Frontal cortex (tissue), 4 donors: ENCODE measurements at places on chromosomes 7 and 10. TPM values are rescaled to one million over a fixed set of nuclear protein-coding genes. Genes with fewer than 3 reads are reported as not detected.

DNA sequence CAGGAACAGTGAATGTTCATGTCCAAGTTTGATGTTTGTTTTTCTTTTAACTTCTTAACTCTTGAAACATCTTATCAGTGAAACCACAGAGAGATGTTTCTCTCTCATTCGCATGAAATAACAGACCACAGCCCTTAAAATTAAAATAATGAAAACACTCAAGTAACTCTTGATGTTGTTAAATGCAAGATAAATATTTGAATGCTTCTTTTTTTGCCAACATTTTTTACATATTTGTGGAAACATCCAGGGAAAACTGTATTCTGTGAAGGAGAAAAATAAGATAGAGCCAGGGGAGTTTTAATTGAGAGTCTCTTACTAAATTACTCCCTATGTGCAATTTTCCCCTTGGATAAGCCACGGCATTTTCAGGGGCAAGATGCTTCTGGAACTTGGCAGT is 361.8 kb upstream of the MGMT start:
- DNase-seq, result no peak

DNA sequence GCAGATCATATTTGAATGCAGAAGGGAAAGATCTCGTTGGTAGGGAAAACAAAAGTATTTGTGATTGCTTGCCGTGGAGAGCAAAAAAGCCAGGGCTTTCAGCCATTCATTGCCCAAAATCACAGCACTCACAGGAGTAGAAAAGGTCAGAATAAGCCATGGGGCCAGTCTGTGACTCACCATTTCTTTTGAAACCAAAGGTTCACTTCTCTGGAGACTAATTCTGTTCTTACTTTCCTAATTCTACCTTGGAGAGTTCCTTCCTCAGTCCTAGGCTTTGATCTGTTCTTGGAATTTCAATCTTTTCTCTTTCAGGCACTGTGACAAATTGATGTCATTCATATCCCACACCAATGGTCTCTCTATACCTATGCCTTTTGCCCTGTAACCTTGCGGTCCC is 54.1 kb upstream of the FAM180A start:
- no peak for DNase-seq

GRCh38 chr10:72593963-72594362 is 31.9 kb downstream of the MICU1 start:
- no peak for DNase-seq

GRCh38 chr10:130885021-130885655 is 426.4 kb downstream of the TCERG1L start:
- no peak for DNase-seq

DNA sequence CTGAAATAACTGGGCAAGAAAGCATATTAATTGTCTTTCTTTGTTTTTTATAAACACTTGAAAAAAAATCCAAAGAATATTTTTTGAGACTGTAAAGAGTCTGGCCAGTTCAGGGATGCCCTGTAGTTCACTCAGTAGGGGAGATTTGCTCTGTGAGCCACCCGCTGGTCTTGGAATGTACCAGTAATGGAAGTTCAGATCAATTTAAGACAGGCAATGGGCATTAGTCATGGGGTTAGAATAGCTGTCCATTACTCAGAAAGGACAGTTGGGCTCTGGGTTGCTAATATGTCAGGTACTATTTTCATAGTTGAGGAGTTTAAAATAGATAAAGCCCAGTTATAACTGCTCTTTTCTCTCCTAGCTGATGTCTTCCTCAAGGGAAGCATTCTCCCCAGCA is 38.7 kb downstream of the A1CF start:
- DNase-seq, result no peak

- no peak for DNase-seq
These were observed 220.0 kb downstream of the ARHGAP21 start for GRCh38 chr10:24503461-24504320.

DNA sequence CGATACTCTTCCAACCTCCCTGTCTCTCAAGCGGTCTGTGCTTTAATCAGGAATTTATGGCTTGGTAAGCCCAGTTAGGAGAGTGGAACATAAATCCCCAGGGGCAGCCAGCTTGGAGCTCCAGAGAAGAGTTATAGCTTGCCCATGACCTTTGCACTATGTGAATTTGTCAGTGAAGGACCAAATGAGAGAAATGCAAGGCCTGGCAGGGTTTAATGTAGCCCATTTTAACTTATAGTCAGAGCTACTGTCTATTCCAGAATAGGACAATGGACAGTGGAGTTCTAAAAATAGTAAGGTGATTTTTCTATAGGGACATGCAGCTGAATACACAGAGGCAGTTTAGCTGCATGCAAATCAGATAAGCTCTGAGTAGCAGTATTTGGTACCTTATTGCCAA is 142.6 kb upstream of the CAV2 start:
- DNase-seq, result no peak

Gene OR2A7
- total RNA-seq, result not detected

Gene FBXL13
- total RNA-seq, result 6.5 TPM

GRCh38 chr7:135537905-135538304 is 19.8 kb upstream of the NUP205 start:
- DNase-seq, result no peak

Gene PHF14
- 166 TPM for total RNA-seq

- no peak for DNase-seq
These were observed 257.3 kb downstream of the BMPER start for GRCh38 chr7:34162677-34163076.

Gene PLAU
- 0.82 TPM for total RNA-seq

DNA sequence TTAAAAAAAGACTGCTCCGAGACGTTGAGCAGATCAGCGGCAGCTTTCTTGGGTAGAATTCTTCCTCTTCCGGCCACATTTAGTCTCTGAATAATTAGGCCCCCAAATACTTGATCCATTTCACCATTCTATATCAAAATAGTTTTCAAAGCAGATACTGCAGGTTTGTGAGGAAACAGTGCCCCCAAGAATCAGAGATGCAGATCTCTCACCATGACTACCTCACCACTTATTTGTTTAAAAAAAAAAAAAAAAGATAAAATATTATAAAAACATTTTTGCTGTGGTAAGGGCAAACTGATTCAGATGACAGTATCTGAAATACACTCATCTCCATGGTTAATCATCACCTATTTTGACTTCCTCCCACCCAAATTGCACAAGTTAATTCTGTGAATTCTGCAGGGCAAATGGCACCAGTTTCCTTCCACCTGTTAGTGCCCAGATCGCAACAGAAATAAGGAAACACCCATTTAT is 210.4 kb downstream of the FAM107B start:
- no peak for DNase-seq

DNA sequence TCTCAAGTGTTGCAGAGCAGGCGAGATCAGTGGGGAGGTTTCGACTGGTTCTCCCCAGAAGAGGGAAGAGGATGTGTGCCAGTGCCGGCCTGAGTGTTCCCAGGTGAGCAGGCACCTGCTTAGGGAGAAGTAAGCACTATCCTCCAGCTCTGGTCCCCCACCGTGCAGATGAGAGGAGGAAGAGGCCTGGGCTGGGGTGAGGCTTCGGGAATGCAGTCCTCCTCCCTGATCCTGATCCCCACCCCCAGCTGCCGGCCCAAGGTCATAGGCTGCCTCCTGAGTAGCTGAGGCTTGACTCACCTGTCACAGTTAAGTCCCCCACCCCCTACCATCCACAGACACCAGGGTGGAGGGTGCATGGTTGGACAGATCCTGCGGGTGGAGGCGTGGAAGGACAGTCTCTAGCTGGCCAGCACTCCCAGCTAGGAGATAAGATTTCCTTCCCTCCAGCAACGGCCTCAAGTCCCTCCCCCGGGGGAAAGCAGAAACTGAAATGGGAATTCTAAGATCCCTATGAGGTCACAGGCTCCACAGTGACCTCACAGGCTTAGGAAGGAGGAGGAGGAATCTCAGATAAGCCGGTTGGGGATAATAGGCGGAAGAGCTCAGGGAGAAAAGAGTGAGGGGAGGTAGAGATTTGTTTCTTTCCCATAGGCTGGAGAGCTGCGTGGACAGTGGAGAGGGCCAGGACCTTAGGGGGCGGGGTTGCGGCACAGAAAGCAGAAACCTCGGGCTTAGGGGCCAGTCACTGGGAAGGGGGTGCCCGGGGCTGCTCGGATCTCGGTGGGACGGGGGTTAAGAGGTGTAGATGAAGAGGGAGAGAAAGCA is 1.0 kb downstream of the LRCH4 start:
- no peak for DNase-seq

Gene BLNK
- total RNA-seq, result 0.41 TPM

GRCh38 chr7:19442016-19442785 is 266.6 kb downstream of the POLR1F start:
- no peak for DNase-seq

GRCh38 chr7:27709137-27710075 is 30.6 kb upstream of the TAX1BP1 start:
- no peak for DNase-seq

GRCh38 chr10:4637657-4638056 is 188.3 kb upstream of the AKR1E2 start:
- DNase-seq, result no peak

GRCh38 chr7:24959735-24960485 is 20.1 kb downstream of the OSBPL3 start:
- DNase-seq, result no peak

DNA sequence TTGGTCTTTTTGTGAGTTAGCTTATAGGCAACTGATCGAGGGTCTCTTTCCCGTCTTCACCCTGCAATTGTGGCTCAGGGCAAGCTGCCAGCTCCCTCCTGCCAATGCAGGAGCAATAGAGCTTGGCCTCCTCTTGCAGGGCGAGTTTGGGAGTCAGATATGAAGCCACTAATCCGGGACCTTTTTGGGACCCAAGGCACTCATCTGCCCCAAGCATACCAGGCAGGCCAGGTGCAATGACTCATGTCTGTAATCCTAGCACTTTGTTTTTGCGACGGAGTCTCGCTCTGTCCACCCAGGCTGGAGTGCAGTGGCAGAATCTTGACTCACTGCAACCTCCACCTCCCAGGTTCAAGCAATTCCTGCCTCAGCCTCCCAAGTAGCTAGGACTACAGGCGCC is 21.1 kb downstream of the LIMK1 start:
- DNase-seq, result no peak

DNA sequence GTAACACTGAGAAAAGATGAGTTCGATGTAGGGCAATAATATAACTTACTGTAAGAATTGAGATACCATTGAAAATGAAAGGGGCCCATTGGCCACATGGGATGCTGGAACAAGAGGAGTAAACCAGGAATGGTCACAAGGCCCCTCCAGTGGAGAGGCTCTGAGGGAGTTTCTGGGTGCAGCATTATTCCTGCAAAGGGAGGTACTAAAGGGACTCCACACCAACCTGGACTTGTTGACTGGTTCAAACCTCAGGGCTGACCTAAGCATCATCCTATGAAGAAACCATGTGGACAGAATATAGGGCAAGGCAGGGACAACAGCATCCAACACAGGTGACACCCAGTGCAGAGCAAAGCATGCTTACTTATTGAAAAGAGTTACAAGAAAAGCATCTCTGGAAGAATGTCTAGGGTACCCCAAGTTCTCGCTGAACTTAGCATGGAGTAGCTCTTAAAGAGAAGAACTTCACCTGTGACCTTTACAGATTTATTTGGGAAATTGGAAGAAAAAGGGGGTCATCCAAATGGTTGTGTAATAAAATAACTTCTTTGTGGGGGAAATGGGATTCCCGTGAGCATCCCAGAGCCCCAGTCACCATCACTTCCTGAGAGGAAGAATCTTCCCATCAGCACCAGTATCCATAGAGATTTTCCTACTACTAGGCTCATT is 34.7 kb downstream of the PRSS2 start:
- no peak for DNase-seq

Gene SFMBT2
- total RNA-seq, result 22.0 TPM

- DNase-seq, result peak; percentile 17
These were observed 48.6 kb downstream of the FBXW4 start for GRCh38 chr10:101646364-101646763.

Gene APBB1IP
- 0.82 TPM for total RNA-seq

- no peak for DNase-seq
These were observed 127.5 kb downstream of the ABCA13 start for GRCh38 chr7:48298779-48299178.

Gene STRA8
- total RNA-seq, result not detected

Gene SPDYE16
- 0.41 TPM for total RNA-seq

Gene CYP2C9
- total RNA-seq, result not detected

DNA sequence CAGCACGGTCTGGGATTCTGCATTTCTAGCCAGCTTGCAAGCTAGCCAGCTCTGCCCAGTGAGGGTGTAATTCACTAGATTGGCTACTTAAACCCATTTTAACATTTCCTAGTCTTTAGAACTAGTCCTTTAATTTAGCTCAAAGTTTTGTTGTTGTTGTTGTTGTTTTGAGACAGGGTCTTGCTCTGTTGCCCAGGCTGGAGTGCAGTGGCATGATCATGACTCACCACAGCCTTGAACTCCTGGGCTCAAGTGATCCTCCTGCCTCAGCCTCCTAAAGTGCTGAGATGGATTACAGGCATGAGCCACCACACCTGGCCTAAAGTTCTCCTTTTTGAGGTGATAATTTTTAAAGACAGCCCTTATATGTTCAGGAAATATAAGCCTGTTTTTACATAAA is 94.1 kb downstream of the BMPR1A start:
- DNase-seq, result no peak
